ENCODE measurements at places on chromosomes 12 and 14. TPM values are rescaled to one million over a fixed set of nuclear protein-coding genes. Genes with fewer than 3 reads are reported as not detected.

The CHPT1 gene
- 103 TPM for total RNA-seq

The GTF2A1 gene
- 20.9 TPM for total RNA-seq

The SERPINA4 gene
- total RNA-seq, result not detected

The KRT6C gene
- total RNA-seq, result not detected

The KRT80 gene
- total RNA-seq, result not detected
